Naive thymus-derived CD4-positive, alpha-beta T cell (primary cell): ENCODE measurements at places on chromosomes 13 and 19. TPM values are rescaled to one million over a fixed set of nuclear protein-coding genes. Genes with fewer than 3 reads are reported as not detected.

The CCDC194 gene
- not detected for polyA plus RNA-seq

The PDX1 gene
- not detected for polyA plus RNA-seq

The PSG1 gene
- polyA plus RNA-seq: not detected

The FGF21 gene
- not detected for polyA plus RNA-seq

The PRTN3 gene
- polyA plus RNA-seq: not detected

The MTMR6 gene
- polyA plus RNA-seq: 16.3 TPM

The CD79A gene
- 16.8 TPM for polyA plus RNA-seq

The ZNF222 gene
- polyA plus RNA-seq: 3.6 TPM

The ADPRHL1 gene
- not detected for polyA plus RNA-seq

The CCDC70 gene
- not detected for polyA plus RNA-seq

The IGFL3 gene
- not detected for polyA plus RNA-seq

DNA sequence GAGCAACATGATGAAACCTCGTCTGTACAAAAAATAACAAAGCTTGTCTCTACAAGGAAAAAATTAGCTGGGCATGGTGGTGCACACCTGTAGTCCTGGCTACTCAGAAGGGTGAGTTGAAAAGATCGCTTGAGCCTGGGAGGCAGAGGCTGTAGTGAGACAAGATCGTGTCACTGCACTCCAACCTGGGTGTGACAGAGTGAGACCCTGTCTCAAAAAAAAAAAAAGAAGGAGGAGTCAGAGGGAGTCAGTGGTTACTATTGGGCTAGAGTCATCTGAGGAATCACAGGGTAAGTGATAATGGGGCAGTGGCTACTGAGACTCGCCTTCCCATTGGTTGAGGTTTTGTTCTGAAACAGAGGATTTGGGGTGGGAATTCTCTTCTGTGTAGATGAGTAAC, 1.9 kb upstream of the GPI start:
- no peak for DNase-seq

GRCh38 chr13:110376120-110376519, 69.0 kb downstream of the COL4A2 start:
- no peak for DNase-seq

GRCh38 chr19:35755550-35756376, 1.1 kb downstream of the HSPB6 start:
- DNase-seq: no peak

GRCh38 chr13:101567841-101568240, 115.4 kb downstream of the ITGBL1 start:
- no peak for DNase-seq

DNA sequence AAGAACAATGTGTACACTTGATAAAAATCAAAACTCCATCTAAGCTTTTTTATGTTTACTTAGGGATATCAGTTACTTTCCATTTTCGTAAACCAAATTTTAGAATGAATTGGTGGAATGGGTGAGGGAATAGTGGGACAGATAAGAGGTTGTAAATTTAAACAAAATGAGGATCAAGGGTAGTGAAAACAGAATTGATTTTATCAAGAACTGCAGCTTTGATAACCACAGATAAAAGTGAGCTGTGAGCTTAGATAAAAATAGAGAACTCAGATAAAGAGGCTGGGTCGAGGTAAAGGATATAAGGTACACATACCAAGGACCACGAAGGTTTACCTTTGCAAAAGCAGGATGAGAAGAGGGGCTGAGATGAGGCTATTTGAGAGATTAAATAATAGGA, 813.2 kb upstream of the GPC6 start:
- no peak for DNase-seq

DNA sequence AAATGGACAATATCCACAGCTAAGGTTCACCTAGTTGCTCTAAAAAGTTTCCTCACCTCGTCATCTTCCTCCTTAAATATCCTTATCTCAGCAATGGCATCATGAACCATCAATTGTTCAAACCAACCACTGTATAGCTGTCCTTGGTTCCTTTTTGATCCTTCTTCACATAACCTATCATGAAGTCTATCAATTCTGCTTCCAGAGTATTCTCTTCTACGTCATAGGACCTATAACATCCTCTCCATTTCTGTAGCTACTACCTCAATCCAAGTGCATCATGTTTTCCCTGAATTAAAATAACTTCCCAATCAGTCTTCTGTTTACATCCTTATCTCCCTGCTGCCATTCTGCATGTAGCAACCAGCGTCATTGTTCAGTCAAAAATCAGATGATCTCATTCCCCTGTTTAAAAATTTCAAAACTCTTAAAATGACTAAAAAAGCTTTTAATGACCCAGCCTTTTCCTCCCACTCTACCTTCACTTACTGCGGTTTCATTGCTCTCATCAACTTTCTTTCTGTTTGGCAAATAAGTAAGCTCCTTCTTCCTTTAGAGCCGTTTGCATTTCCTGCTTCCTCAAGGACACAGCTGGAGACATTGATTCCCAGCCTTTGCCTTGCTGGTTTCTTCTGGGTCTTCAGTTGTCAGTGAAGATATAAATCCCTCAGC, 223.9 kb upstream of the MIR17HG start:
- no peak for DNase-seq

DNA sequence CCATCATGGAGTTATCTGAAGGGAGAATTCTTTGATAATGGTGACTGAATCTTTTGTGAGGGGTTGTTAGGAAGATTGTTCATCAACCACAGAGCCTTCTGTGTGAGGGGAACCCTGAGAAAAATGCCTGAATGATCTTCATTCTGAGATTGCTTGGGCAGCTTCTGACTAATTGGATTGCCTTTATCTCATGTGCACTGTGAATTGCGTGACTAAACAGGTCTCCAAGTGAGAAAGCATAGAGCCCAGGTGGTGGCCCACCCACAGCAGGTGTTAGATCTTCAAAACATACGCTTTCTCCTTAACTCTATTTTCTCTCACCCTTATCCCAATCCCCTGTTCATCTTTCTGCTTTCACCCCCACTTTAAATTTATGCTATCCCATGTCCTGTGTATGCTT, 58.3 kb downstream of the DOCK9 start:
- DNase-seq: no peak

DNA sequence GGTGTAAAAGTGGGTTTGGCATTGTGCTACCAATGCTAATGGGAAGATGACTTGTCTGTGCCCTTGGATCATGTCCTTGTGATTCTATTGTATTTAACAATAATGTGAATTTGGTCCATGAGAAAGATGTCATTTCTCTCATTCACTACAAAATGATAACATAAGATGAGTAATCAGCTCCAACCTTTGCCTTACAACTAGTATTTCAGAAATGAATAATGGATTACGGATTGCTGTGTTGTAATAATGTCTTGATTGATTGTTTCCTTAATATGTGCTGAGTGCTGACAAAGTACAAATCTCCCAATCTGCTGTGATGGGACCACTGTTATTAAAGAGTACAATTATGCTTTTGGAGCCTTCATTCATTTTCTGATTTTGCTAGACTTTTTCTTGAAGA, 375.0 kb downstream of the PCDH9 start:
- DNase-seq: no peak

DNA sequence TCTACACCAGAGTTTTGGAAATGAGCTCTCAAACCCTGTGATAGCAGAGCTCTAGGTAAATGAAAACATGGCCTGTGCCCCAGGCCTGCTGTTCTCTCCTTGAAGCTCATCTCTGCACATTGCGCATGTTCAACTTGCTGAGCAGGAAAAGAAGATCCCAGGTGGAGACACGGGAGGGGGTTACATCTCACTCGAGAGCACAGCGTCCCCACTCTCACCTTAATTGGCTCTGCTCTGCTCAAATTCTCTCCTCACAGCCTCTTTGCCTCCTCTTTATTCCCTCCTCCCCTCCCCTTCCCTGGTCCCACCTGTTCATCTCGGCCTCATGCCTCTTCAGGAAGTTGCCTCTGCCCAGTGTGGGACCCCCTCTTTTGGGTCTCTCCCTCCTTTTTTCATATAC, 44.7 kb downstream of the RGCC start:
- DNase-seq: no peak

- no peak for DNase-seq
Measured at GRCh38 chr13:35603593-35604285, 127.2 kb upstream of the MAB21L1 start.

DNA sequence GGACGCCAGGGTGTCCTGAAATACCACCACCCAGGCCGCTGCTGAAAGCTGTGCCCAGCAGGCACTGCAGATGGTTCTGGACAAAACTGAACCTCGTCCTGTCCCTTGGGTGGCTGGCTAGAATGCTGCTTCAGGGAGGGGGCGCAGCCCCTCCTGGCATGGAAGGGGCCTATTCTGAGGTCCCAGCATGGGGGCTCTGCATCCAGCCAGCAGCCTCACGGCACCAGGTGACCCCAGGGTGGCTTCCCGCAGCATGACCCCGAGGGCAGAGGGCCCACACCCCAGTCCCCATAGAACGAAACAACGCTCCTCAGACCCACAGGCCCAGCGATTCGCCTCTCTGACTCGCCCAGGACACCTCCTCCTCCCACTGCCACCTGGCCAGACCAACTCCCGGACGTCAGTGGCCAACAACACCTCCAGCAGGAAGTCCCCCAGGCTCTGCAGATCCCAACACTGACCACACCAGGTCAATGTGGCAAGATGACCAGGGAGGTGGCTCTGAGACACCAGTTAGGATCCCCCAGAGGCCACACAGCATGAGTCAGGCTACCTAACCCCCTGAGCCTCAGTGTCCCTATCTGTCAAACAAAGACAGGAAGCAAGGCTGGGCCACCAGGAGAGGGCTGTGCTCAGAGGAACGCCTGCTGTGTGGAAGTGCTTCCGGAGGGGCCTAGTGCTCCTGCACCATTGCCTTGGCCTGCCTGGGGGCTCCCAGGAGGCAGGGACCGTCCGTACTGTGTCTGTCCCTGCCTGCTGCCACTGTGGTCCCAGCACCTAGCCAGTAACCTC, 6.1 kb downstream of the MKNK2 start:
- DNase-seq: no peak

DNA sequence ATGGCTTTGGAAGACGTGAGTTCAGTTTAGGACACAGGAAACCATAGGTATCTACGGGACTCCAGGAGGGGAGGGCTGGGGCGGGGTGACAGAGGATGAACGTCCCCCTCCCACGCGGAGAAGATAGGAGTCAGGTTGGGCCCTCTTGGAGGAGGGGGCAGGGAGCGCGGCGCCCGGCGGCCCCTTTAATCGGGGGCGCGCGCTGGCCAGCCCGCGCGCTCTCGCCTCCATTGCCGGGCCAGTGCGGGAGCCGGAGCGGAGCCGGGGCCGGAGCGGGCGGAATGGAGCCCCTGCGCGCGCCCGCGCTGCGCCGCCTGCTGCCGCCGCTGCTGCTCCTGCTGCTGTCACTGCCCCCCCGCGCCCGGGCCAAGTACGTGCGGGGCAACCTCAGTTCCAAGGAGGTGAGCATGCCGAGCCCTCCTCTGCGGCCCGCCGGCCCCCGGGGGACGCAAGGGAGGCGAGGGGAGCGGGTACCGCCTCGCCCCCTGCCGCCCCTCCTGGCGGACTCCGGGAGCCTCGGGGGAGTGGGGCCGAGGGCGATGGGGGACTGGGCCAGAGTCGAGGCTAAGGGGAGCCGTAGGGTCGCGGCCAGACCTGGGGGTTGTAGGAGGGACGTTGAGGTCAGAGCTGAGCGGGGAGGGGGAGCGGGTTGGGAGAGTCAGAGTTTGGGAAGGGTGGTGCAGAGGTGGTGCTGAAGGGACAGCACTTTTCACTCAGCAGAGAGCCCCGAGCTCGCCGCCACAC, at the start of gene TMEM145:
TSS of gene TMEM145 (plus strand) at position 214 of the 744 bp plus-strand sequence. CDS start at position 282, 68 bp downstream.
- DNase-seq: peak; percentile 19

- DNase-seq: no peak
Measured at GRCh38 chr19:29371251-29372090, 154.3 kb upstream of the VSTM2B start.

GRCh38 chr13:19845758-19846157, 17.7 kb downstream of the ZMYM5 start:
- DNase-seq: no peak

GRCh38 chr13:30763786-30764413, 28.6 kb downstream of the ALOX5AP start:
- DNase-seq: no peak

GRCh38 chr13:71316792-71317363, 550.1 kb downstream of the DACH1 start:
- no peak for DNase-seq

- DNase-seq: no peak
Measured at GRCh38 chr13:74966275-74966674, 515.7 kb downstream of the TBC1D4 start.

DNA sequence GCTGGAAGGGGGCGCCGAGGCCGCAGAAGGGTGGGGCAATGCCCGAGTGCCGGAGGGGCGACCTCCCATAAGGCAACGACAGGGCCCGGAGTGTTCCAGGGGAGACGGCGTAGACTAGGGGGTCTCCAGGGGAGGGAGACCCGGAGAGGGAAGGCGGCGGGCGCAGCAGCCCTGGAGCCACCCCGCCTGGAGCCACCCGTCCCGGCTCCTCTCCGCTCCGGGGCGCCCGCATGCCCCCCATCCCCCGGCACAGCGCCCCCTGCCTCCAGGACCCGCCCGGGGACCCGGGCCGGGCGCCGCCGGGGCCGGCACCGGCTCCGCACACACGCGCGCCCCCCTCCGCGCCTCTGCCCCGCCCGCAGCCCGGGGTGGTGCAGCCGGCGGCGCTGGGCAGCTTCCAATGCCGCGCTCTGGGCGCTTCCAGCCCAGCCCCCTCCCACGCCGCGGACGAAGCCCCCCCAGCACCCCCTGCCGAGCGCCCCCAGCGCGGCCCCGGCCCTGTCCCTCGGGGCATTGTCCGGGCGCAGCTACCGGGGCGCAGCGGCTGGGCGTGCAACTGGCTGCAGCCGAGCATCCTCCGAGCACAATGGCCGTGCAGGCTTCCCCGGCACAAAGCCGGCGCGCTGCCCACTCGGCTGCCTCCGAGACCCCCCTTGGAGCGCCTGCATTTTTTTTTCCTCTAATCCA, 519 bp downstream of the PTPRS start:
- no peak for DNase-seq

DNA sequence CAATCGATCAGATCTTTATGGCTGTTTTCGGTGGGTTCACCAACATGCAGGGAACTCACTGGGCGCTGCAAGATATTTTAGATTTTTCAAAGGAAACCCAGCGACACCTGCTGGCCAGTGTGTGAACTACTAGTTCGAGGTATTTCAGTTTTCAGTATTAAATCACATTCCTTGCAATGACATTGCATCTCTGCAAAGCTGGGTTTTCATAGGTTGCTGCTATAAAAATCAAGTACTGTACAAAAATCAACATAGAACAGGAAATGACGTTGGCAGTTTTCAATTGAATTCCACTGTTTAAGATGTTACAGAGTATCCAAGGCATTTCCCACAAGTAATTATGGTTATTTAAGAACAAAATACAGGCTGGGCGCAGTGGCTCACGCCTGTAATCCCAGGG, 17.6 kb downstream of the LIG1 start:
- DNase-seq: peak; percentile 57

DNA sequence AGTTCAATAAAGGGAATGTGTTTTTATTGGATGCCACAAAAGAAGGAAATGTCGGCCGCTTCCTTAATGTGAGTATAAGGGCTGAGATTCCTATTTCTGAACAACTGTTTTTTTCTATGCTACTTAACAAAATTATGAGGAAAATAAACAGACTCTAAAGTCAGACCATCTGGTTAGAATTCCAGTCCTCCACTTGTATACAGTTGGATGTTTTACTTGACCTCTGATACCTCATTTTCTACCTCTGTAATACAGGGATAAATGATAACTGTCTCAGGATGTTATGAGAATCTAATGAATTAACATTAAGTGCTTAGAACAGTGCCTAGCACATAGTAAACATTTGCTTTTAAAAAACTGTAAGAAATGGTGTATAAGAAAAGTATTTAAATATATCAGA, 7.2 kb upstream of the PHF11 start:
- no peak for DNase-seq

GRCh38 chr19:56071151-56071550, 49.9 kb downstream of the ZNF787 start:
- no peak for DNase-seq

GRCh38 chr19:39413911-39414608, 1.6 kb downstream of the PLEKHG2 start:
- no peak for DNase-seq
